Activated CD4-positive, alpha-beta T cell treated with anti-CD3 and anti-CD28 coated beads, Interleukin-2, amount 10 ng/mL, durations not matched to agents 7 days and 5 days (primary cell): ENCODE measurements at places on chromosomes 12 and 14. TPM values are rescaled to one million over a fixed set of nuclear protein-coding genes. Genes with fewer than 3 reads are reported as not detected.

HHIPL1 gene
- total RNA-seq = 0.05 TPM

CRIP1 gene
- total RNA-seq = 753 TPM

POTEM gene
- not detected for total RNA-seq

VDR gene
- 16.4 TPM for total RNA-seq

DNAJC22 gene
- not detected for total RNA-seq
